Foreskin fibroblast (primary cell): ENCODE measurements at places on chromosomes 1 and 21.

GRCh38 chr1:206863266-206863665 is 2.2 kb upstream of the IL20 start:
- no peak for DNase-seq

DNA sequence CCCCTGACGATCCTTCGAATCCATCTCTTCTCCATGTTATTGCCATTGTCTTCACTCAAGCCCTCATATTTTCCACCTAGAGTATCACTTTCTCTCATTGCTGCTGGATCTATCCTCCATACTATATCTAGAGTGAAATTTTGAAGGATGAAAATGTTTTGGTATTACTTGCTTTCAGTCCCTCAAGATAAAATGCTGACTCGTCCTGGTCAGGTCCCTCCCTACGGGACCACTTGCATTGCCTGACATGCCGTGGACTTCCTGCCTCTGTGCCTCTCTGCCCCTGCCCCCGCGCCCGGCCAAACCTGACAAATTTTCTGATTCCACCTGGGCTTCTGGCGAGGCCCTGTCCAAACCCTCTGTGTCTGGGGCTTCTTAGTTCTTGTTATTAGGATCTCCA is 23.6 kb downstream of the SPATA46 start:
- no peak for DNase-seq

DNA sequence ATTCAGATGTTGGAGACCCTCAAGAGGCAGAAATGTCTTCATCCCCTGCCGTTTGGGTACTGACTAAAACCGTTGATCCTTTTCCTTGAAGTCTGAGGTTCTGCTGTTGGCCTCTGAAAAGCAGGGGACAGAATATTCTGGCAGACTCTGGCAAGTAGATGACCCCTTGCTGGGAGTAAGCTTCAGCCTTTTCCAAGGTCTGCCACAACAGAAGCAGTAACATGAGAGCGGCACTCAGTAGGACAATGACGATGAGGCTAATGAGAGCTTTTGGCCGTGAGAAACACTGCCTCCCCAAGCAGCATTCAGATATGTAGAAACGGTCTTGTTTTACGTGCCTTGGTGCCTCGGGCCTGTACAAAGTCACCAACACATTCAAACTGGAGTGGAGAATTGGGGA is 143.7 kb downstream of the ST6GALNAC5 start:
- no peak for DNase-seq

GRCh38 chr1:109991400-109991925 is 6.9 kb downstream of the AHCYL1 start:
- no peak for DNase-seq

DNA sequence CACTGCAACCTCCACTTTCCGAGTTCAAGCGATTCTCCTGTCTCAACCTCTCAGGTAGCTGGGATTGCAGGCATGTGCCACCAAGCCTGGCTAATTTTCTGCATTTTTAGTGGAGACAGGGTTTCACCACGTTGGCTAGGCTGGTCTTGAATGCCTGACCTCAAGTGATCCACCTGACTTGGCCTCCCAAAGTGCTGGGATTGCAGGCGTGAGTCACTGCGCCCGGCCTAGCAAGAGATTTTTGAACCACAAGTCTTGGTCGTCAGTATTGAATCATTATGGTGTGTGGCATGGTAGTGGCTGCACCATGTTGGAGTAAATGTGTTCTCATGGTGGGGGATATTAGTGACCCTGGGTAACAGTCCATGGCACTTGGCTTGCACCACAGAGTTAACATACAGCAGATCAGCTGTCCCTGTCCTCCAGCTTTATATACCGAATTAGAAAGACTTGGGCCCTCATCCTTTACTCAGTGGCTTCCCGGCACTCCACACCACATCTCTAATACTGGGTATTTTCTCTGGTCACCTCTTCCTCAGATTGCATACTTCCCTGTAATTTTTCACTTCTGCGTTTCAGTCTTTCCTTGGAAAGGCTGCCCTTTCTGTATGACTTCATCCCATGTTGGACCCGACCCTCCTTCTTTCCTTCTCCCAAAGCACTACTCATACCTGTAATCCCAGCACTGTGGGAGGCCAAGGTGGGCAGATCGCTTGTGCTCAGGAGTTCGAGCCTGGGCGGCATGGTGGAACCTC is 25.1 kb downstream of the AK4 start:
- DNase-seq = no peak

- peak; percentile 6 for DNase-seq
Observed at GRCh38 chr1:229874136-229874535, 192.9 kb upstream of the GALNT2 start.

- peak; percentile 66 for DNase-seq
Observed at GRCh38 chr1:81664341-81664740, 136.4 kb upstream of the ADGRL2 start.

GRCh38 chr1:20143318-20143717 is 4.2 kb downstream of the PLA2G2F start:
- DNase-seq = no peak

DNA sequence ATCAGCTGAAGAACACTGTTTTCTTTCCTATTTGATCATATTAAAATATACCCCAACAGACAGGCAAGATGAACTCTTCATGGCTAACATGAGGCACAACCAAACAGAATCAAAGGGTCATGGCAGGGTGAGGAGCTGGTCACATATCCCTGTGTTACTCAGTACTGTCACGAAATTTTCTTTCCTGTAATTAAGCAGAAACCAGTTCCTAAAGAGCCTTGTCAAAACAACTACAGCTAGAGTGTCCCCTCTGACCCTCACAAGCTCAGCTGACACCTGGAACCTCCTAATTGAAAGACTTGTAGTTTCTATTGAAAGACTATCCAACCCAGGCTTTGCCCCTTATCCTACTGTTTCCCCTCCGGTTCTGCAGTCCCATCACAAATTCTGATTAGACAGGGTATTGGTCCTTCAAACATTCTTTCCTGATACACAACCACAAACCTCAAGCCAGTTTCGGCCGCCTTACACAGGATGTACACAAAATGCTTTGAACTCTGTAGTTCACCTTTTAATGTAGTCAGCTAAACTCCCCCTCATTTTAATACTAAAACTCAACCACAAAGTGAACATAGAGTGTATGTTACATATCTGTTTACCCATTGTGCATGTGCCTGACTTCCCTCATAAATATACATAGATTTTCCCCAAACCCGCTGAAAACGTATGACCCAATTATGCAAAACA is 651.9 kb downstream of the MRPL39 start:
- DNase-seq = no peak

GRCh38 chr1:111723091-111723806 is 15.9 kb downstream of the INKA2 start:
- no peak for DNase-seq

DNA sequence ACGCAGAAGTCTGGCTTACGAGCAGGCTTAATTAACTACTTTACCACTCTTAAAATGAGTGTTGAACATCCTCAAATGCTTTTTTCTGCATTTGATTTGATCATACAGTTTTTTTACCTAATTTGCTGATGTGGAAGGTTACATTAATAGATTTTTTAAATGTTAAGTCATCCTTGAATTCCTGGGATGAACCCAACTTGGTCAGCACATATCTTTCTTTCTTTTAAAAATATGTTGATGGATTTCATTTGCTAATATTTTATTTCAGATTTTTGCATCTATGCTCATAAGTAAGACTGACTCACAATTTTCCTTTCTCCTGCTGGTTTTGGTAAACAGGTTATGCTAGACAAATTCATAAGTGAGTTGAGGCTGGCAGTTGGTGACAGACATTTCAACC is 82.9 kb downstream of the LHX4 start:
- no peak for DNase-seq

- no peak for DNase-seq
Observed at GRCh38 chr1:54516249-54516920, 31.6 kb upstream of the ACOT11 start.

DNA sequence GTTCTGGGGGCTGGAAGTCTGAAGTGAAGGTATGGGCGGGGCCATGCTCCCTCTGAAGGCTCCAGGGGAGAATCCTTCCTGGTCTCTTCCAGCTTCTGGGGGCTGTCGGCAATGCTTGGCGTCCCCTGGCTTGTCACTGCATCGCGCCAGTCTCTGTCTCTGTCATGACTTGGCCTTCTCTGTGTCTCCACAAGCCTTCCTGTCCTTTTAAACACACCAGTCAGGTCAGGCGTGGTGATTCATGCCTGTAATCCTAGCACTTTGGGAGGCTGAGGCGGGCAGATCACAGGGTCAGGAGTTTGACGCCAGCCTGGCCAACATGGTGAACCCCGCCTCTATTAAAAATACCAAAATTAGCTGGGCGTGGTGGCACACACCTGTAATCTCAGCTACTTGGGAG is 125.3 kb downstream of the ACTL8 start:
- no peak for DNase-seq

GRCh38 chr1:230820568-230820967 is 47.8 kb downstream of the C1orf198 start:
- no peak for DNase-seq

DNA sequence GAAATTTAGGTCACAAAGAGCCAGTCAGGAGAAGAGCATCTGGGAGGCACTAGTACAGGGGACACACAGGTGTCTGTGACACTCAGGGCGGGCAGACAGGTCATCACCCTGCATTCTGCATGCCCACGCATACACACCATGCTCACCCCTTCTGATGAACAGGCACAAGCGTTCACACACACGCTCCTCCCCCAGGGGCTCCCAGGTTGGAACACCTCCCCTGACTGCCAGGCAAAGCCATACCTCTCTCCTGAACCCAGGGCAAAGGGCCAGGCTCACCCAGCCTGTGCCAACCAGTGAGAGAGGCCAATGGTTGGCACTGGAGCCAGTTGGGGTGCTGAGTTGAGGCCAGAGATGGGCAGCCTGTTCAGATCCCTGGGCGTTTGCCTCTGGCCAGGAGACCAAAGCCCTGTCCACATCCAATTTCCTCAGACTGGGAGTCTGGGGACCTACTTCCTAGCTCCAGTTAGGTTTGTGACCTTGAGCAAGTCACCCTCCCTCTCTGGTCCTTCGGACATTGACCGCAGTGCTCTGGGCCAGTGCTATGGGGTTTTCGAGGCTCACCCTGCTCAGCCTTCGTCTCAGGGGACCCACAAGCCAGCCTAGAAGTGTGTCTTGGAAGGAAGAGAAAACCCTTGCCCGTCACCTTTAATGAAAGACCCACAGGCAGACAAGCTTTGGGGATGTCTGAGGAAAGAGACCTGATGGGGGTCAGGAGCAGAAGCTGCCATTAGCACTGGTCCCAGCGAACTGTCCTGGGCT is 5.8 kb upstream of the LAD1 start:
- no peak for DNase-seq

DNA sequence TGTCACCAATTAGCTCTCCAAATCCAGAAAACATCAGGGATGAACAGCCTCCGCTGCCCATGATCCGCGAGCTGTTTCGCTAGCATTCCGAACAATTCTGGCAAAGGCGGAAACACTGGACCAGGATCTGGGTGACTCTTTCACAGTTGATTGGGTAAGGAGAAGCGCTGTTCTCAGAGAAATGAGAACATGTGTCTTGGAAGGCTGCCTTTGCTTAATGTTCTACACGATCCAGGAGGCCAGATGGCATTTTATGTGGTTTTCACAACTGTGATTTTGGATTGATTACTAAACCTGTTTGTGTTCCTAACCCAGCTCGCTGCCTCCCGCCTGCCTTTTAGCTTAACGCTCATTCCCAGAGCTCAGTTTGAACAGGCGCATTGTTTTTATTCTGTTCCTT is 144.0 kb downstream of the KIF26B start:
- DNase-seq = peak; percentile 67

GRCh38 chr1:23525558-23526250 is 5.3 kb downstream of the E2F2 start:
- DNase-seq = no peak

DNA sequence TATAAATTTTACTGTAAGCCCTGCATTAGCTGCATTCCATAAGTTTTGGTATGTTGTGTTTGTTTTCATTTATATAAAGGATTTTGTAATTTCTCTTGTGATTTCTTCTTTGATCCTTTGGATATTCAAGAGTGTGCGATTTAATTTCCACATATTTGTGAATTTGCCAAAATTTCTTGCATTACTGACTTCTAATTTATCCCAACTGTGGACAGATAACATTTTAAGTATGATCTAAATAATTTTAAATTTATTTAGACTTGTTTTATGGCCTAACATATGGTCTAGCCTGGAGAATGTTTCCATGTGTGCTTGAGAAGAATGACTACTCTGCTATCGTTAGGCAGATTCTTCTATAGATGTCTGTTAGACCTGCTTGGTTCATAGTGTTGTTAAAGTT is 23.2 kb downstream of the RPE65 start:
- peak; percentile 6 for DNase-seq
